ENCODE measurements at places on chromosomes 7 and 10.

GRCh38 chr7:94298943-94299342 lies 95.8 kb upstream of the COL1A2 start:
- no peak for DNase-seq

DNA sequence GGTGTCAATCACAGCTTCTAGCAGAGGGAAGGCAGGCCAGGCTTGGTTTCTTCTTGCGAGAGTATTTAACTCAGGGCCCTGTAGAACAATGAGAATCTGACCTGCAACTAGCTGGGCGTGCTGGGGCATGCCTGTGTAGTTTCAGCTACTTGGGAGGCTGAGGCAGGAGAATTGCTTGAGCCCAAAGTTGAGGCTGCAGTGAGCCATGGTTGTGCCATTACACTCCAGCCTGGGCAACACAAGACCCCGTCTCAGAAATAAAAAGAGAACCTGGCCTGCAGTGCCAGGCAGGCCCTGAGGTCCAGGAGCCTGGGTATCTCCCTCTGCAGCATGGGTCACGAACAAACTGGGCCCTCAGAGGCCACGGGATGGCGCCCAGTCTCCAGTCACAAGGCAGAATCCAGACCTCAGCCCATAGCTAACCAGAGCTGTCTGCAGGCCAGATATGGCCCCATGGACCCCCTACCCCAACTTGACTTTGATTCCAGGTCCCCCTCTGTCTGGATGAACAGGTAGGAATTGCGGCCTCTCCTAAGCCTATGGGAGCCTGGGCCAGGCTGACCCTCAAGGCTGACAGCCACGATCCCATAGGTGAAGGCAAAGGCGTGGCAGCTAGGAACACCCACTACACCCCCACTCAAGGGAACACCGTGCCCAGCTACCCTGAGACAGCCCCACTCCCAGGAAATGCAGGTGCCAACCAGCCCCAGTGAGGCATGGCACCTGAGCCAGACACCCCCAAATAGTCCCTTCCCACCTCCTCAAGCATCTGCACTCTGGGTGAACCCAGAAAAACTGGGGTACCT lies 102.7 kb upstream of the TNRC18 start:
- no peak for DNase-seq

- no peak for DNase-seq
Observed at GRCh38 chr7:41581041-41581440, 121.8 kb downstream of the INHBA start.

GRCh38 chr7:32586291-32587221 lies 91.3 kb downstream of the AVL9 start:
- DNase-seq, result no peak

DNA sequence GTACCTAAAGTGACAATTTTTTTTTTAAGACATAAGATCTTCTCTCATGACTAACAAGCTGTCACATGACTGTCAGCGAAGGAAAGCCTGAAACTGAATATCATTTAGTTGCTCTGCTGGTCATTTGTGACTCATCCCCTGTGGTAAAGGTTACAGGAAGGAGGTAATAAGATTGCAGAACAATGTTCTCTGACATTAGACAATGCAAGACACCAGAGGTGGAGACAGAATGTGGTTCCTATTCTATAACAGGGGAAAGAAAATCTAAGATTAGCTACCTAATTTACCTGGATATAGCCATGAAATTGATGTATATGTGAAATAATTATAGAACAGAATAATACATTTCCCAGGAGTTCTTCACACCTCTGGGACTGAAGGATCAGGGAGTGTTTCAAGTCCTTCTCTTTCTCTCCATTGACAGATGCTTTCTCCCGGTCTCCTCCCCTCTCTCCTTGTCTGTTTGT lies 47.7 kb downstream of the LRGUK start:
- no peak for DNase-seq

DNA sequence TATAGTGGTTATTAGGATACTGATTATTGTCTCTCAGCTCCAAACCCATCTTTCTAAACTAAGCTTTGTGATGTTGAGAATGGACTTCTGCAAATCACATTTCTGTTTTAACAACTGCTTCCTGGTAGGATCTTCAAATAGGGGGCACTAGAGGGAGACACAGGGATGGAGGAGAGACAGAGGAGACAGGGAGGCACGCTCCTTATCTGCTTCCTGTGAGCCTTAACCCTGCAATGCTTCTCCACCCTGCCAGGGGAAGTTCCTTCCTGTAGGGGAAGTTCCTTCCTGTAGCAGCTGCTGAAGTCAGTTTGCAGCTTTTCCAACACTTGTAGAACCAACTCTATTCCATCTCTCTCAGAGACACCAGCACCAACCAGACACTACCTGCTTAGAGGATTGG lies 847.2 kb downstream of the CCSER2 start:
- no peak for DNase-seq

GRCh38 chr10:31263903-31264302 lies 55.1 kb upstream of the ZEB1 start:
- DNase-seq, result no peak

DNA sequence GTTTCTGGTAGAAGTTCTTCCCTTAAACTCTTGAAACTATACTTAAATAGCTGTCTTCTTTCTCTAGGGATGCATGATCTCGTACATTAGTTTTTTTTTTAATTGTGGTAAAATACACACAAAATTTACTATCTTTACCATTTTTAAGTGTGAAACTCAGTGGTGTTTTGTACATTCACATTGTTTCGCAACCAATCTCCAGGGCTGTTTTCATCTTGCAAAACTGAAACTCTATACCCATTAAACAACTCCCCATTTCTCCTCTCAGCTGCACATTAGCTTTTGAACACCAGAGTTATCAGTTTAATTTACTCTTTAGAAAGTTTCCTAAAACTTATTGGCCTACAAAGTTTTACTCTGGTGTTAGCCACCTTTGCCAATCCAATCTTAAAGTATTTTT lies 45.5 kb upstream of the PRKAR2B start:
- DNase-seq, result no peak

DNA sequence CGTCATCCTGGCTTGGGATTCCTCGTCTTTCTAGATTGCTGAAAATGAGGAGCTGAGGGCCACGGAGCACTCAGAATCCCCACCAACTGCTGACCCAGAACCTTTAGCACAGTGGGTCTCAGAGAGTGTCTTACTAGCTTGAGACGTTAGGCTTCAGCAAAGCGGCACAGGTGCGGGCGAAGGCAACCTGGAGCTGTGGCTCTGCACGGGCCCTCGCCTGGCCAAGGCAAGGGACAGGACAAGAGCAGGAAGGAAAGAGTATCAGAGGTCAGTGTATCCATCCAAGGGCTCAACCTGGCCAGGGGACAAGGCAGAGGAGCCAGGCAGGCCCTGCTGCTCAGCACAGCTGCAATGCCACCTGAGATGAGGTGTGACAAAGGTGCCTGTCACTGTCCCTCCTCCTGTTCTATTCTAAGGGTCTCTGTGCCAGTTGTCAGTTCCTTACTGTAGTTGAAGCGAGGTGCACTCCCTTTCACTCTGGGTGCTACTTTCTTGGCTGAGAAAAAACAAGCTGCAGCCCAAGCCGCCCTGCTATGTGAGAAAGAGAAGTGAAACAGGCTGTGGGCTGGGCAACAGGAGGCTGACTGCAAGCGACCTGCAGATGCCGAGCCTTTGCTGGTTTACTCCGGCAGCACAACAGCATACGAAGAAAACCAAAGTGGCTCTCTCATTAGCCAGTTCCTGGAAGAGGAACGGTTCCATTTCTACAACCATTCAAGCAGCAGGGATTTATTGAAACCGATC lies 33.3 kb upstream of the KDM7A start:
- DNase-seq, result peak; percentile 6

- DNase-seq, result no peak
Observed at GRCh38 chr7:104584620-104585019, 256.2 kb downstream of the LHFPL3 start.

- no peak for DNase-seq
Observed at GRCh38 chr10:4947635-4948596, 15.3 kb upstream of the AKR1C1 start.

- no peak for DNase-seq
Observed at GRCh38 chr10:128902031-128902710, 564.9 kb upstream of the MGMT start.

DNA sequence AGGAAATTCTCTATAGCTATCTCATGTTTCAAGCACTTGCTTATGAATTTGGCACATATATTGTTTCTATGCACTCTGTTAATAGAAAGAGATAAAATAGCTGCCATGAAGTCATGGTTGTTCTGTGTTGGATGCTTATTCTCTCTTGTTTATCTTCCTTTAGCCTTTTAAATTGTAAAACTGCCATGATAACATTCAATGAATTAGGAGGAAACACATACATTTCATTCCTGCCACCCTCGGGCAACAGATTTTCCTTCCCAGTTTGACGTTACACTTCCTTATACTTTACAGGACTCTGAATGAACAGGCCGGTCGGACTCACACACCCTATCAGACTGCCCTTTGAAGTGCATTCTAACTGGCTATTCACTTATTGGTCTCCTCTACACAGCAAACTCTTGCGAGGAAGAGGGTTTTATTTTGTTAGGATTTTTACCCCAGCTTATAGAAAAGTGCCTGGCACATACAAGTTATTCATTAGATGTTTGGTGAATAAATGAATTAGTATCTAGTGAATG lies 65.7 kb upstream of the FERD3L start:
- DNase-seq, result no peak

DNA sequence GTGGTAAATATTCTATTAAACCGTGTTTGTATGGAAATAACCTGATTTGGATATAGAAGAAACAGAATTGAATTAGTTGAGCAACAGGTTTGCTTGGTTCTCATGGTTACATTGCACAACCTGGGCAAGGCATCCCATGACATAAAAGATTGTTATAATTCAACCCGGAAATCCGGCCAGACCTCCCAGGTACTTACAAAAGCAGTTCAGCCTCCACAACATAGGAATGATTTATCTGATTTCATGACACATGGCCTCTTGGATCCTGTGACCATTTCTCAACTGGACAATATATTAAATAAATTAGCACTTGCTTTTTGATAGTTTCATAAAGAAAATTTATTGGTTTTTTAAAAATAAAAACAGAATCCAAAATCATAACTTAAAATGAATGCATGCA lies 55.1 kb upstream of the PTPN12 start:
- no peak for DNase-seq

DNA sequence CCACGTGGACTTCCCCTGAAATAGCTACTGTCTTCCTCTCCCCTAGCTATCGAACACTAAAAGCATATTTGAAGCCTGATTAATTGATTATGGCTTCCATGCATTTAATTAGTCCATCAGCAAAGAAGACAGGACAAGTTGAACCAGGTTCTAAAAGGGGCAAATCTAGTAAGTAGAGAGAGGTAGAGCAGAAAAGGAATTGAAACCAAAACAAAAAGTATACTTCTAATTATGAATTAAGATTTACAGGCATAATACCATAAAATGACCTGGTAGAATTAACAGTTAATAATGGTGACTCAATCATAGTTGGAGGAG lies 393 bp upstream of the DNAJC1 start:
- DNase-seq, result no peak

- peak; percentile 31 for DNase-seq
Observed at GRCh38 chr10:35781643-35782035, 139.5 kb upstream of the FZD8 start.

DNA sequence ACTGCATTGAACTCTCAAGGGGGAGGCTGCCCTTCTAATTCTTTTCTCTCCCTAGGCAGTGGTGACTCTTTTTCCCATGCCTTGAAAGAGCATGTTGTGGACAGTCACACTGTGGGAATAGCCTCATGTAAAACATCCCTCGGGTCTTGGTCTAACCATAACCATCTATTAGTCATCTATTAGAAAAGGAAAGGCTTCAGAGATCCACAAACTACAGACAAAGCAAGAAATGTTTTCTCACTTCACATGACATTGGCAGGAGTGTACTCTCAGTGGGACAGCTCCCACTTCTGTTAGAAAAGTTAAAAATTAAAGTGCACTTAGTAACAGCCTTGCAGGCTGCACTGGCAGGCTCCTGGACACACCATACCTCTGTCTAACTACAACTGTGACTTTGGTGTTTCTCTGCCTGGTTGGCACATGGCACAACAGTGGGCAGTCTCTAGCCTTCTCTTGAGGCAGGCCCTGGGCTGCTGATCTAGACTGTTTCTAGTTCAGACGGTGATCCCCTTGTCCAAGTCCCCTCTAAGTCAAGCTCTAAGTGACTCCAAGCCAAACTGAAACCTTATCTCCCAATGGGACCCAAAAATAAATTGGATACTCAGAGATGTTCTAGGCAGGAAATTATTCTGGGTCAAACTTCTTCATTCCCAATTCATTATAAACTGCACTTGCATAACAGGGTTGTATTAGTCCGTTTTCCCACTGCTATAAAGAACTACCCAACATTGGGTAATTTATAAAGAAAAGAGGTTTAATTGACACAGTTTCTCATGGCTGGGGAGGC lies 57.9 kb upstream of the ITGB1 start:
- DNase-seq, result no peak

- DNase-seq, result no peak
Observed at GRCh38 chr7:31493714-31494181, 20.1 kb upstream of the ITPRID1 start.

DNA sequence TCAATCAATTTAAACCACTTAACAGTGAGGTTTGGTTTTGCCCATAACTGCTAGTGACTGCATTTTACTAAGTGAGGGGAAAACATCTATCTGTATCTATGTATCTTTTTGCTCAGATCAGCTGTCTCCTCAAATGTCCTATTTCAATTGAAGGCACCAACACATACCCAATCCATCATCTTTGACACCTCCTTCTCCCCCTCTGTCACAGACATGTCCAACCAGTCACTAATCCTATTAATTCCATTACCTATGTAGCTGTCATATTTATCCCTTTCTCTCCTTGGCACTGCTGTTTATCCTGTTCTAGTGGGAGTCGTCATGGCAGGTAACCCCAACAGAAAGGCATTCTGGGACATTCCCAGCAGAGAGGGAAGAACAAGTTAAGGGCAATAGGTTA lies 975.2 kb upstream of the AUTS2 start:
- DNase-seq, result no peak

- DNase-seq, result no peak
Observed at GRCh38 chr10:81502677-81503359, 372.2 kb upstream of the NRG3 start.

- DNase-seq, result peak; percentile 76
Observed at GRCh38 chr7:141072548-141073172, 1.2 kb upstream of the TMEM178B start.

- no peak for DNase-seq
Observed at GRCh38 chr7:66837007-66837406, 84.0 kb upstream of the TMEM248 start.

GRCh38 chr7:133618970-133619369 lies 366.1 kb downstream of the EXOC4 start:
- DNase-seq, result no peak

DNA sequence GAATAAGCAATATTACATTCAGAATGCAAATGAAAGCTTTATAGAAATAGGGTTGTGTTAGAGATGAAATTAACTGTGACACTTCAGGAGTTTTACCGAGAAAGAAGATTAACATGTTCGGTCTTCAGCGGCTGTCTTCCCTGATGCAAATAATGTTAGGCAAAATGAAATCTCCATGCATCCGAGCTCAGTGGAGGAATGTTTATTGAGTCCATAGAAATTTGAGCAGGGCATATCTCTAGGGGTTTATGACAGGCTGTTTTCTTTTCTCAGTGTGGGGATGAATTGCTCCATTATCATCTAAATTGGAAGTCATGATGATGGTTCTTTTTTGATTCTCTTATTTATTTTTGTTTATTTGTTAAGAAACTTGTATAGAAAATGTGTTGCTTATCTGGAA lies 31.7 kb downstream of the DYNC1I1 start:
- peak; percentile 38 for DNase-seq

Data from HEK293T (cell line).